ENCODE measurements at places on chromosomes 13 and 19.

DNA sequence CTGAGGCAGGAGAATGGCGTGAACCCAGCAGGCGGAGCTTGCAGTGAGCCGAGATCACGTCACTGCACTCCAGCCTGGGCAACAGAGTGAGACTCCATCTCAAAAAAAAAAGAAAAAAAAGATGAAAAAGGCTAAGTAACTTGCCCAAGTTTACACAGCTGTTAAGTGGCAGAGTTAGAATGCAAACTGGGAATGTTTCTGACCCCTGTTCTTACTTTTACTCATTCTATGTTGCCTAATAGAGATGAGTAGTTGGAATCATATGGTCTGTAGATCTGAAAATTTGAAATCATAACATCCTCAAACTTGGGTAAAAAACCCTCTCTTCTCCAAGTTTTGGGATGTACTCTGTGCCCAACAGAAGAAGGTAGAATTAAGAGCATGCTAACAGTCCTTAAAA is 235.8 kb upstream of the RFC3 start:
- no peak for DNase-seq

DNA sequence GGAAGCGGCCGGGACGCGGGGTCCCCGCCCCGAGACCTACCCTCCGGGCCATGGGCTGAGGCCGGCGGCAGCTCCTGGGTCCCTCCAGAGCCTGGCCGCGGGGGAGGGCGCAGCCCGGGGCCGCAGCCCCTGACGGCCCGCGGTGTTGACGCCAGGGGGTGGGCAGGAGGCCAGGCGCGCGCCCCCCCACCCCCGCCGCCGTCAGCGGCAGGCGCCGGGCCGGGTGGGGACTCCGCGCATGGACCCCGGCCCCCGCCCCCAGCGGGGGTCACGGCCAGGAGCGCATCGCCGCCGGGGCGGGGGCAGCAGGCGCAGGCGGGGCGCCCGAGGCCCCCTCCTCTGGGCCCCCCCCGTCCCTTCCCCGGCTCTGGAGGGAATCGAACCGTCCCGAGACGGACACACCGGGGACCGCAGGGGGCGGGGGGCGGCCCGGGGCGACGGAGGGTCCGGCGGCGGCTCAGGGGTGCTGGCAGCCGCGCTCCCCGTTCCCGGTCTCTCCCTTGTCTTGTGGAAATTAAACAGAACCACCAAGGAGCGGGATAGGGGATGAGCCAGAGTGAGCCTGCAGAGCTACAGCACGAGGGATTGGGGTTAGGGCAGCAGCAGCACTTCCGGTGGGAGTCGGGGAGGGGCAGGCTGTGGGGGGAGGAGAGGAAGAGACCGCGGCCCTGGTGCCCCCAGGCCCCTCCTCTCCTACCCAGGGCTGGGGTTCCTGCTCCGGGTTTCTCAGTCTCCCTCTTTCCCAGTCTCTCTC is at the start of gene MEIS3:
TSS of gene MEIS3 (minus strand) at position 498 of the 754 bp plus-strand sequence. CDS start at position 52, 446 bp downstream.
- no peak for DNase-seq

GRCh38 chr13:31862828-31863227 is 123.5 kb downstream of the RXFP2 start:
- DNase-seq = no peak

- DNase-seq = no peak
Observed at GRCh38 chr19:34494601-34495000, 13.0 kb downstream of the WTIP start.

GRCh38 chr13:34857558-34858325 is 84.3 kb upstream of the NBEA start:
- no peak for DNase-seq

GRCh38 chr13:69279213-69279612 is 828.4 kb upstream of the ATXN8OS start:
- no peak for DNase-seq

DNA sequence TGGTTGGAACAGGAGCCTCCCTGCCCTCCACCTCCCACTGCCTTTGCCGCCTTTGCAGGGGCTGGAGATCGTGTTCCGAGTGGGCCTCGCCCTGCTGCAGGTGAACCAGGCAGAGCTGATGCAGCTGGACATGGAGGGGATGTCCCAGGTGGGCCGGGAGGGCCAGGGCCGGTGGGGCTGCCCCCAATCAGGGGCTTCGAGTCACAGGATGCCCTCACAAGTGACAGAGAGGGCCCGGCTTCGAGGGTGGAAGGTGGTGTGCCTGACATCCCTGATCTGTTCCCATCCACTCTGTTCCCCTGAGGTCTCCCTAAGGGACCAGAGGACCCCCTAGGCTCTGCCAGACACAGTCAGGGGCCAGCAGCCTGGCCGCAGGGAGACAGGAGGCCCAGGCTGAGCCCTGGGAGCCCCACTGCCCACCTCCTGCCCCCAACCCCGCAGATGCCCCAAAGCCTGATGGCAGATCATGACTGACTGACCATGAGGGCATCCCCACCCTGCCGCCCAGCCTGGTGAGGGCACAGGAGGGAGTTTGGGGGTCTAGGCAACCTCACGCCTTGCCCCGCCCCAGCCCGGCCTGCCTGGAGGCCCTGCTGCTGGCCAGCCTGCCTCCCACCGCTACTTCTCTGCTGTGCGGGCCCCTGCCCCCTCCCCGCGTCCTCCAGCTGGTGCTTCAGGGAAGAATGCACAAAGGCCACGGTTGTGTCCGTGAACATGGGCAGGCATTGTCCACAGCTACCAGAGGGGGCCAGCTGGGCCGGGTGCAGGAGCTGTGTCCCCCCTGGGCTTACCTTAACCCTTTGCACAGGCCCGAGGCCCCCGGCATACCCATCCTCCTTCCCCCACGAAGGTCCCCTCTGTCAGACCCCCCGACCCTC is 21.8 kb downstream of the EVI5L start:
- no peak for DNase-seq

GRCh38 chr19:51123381-51123800 is 1.3 kb upstream of the SIGLEC9 start:
- no peak for DNase-seq

DNA sequence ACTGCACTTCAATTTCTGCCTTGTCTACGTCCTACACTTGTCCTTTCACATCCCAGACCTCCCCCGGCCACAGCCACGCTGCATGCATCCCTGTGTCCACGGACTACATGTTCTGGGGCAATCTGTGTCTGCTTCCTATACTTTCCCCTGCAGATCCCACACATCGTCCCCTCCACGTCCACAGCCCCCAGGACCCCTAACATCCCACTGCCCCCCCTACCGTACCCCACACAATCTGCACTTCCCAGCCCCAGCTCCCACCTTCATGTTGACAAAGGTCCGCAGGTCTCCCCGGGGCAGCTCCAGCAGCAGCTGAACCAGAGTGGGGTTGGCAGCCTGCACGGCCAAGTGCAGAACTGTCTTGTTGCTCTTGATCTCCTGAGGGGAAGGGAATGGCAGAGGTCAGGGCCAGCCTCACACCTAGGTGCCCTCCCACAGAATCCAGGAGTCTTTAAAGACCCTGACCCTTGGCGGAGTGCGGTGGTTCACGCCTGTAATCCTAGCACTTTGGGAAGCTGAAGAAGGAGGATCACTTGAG is 10.2 kb downstream of the NFKBID start:
- DNase-seq = no peak

GRCh38 chr19:4083677-4084546 is 17.2 kb upstream of the ZBTB7A start:
- DNase-seq = no peak

DNA sequence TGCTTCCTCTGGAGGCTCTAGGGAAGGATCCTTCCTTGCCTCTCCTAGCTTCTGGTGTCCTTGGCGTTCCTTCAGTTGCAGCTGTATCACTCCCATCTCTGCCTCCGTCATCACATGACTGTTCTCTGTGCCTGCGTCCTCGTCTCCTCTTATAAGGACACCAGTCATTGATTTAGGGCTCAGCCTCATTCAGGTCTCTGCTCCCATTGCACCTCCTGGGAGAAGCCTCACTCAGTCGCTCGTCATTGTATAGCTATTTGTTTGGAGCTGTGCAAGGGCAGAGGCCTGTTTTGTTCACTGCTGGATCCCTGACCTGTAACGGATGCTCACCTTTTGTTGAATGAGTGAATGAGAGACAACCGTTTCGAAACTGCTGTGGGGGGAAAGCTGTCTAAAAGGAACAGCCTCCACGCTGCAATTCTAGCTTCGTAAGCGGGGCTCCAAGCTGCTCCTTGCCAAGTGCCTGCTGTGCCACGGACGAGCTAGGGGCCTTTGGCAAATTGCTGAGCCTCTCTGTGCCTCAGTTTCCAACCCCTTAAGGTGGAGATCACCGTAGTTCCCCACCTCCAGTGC is 17.2 kb downstream of the BRSK1 start:
- DNase-seq = no peak

DNA sequence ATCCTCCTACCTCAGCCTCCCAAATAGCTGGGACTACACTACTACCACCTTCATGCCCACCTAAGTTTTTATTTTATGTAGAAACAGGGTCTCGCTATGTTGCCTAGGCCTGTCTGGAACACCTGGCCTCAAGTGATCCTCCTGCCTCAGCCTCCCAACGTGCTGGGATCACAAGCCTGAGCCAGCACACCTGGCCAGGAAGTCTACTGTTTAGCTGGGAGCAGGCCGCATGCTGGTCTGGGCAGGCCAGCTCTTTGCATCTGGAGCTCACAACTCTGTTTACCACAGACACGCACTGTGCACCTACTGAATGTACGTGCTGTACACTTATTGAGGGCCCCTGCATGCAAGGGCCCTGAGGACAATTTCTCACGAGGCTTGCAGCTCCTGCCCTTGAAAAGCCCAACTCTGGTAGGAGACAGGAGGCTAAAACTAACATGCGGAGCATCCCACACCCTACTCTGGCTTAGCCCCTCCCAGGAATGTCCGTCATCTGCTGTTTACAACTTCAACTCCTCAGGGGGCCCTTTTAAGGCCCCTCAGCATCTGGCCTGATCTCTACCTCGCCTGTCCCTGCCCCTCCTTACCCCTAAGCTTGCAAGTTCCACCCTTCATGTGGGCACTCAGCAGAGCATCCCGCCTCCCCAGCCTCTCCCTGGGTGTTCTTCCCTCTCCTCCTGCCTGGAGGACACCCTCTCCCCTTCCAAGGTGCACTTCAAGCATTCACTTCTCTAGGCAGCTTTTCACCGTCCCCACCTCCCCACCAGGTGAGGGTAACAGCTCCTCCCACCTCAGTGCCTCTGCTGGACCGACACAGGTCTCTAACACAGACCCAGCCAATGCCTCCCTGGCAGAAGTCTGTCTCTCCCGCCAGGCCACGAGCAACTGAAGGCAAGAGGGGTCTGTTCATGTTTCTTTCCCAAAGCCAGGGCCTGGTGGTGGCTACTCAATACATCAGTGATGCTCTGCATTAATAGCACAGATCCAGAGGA is 114.2 kb upstream of the UQCRFS1 start:
- no peak for DNase-seq

DNA sequence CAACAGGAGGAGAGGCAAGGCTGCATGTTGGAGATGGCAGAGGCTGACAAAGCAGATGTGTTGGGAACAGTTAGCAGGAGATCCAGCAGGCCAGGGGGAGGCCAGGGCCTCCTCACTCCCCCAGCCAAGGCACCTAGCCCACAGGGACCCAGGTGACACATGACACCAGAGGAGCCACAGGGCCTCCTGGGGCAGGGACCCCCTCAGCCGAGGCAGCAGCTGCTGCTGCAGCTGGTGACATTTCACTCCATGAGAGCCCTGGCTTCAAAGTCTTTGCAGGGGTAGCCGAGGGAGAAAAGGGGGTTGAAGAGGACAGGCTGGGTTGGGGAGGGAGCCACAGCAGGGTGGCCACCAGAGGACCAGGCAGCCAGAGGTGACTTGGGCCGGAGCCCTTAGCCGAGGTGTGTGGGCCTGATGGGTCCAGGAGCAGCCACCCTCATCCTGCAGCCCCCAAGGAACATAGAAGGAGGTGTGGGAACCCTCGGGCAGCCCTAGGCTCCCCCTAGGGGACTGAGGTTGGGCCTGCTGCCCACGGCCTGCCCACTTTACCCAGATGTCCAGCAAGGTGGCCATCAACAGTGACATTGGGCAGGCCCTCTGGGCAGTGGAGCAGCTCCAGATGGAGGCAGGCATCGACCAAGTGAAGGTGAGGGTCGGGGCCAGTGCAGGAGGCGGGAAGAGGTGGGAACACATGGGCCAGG is at the start of gene GNG14:
TSS of gene GNG14 (plus strand) at position 503 of the 701 bp plus-strand sequence. CDS start at position 554, 51 bp downstream.
- DNase-seq = no peak

DNA sequence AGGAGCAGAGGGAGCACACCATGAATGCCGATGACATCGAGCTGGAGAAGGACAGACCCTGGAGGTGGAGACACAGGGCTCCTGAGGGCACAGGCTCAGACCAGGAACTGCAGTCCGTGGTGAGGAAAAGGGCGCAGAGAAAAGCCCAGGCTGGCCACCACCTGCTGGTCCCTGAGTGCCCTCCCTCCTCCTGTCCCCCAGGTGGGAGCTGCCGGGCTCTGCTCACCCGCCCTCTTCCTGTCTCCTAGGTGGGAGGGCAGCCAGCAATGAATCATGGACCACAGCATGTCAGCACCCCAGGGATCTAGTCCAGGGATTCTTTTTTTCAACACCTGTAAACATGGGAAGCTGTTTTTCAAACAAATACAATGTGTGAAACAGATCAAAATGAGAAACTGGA is 94.6 kb upstream of the ARHGEF7 start:
- no peak for DNase-seq

DNA sequence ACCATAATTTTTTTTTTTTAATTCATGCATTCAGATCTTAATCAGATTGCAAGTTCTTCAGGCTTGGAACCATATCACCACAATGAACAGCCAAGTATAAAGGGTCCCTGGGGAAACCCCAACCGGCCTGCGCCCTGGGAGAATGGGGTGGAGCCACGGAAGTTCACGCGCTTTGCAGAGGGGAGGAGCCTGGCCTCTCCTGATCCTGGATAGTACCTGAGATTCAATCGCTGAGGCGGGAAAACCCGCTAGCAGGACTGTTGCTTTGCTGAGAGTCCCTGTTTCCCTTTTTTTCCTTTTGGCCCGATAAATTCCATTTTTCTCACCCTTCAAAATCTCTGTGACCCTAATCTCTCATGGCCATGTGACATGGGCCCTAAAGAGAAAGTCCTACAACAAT is 385.1 kb downstream of the IRS2 start:
- no peak for DNase-seq

GRCh38 chr13:80430561-80430960 is 89.6 kb upstream of the SPRY2 start:
- no peak for DNase-seq

DNA sequence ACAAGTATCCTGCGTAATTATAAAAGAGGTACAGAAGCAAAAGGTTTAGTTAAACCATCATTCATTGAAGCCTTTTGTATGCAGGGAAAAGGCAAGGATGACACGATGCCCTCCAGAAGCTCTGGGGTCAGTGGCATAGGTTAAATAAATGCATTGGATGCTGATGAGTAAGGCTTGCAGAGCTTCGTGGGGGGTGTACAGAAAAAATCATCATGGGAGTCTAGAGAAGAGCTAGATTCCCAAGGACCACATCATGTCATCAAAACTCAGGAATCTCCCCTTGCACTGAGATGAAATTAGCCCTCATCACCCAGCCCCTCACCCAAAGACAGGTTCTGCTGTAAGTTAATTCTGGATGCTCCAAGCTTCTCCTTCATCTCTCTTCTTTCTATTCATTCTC is 8.3 kb downstream of the FPR1 start:
- DNase-seq = no peak

- DNase-seq = no peak
Observed at GRCh38 chr19:567296-567900, 5.0 kb upstream of the BSG start.

GRCh38 chr13:22793598-22794134 is 387.1 kb upstream of the SGCG start:
- DNase-seq = no peak

All from RKO (cell line).